CD4-positive, alpha-beta T cell treated with Interleukin-21 for 1 hour (primary cell): ENCODE measurements at places on chromosomes 2 and 18.

DNA sequence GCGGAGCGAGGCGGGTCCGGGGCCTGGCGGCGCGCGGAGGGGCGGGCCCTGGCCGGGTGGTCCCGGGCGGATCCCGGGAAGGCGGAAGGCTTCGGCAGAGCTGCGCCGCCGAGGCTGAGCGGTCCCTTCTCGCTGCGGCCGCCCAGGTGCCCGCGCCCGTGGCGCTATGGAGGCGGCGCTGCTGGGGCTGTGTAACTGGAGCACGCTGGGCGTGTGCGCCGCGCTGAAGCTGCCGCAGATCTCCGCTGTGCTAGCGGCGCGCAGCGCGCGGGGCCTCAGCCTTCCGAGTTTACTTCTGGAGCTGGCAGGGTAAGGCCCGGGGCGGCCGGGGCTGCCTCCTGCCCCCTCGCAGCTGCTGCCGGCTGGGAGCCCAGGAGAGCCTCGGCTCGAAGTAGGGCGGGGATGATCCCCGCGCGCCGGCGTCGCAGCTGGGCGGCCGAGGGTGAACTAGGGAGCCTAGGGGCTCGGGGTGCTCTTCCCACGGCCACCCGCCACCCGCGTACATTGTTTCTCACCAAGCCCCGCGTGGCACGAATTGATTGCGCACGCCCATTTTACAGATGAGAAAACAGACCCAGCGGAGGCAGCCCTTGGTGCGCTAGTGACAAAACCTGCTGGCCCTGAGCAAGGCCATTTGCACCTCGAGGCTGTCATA lies at the start of gene SLC66A3:
TSS of gene SLC66A3 (plus strand) at position 87 of the 655 bp plus-strand sequence. CDS start at position 167, 80 bp downstream.
- no peak for DNase-seq

DNA sequence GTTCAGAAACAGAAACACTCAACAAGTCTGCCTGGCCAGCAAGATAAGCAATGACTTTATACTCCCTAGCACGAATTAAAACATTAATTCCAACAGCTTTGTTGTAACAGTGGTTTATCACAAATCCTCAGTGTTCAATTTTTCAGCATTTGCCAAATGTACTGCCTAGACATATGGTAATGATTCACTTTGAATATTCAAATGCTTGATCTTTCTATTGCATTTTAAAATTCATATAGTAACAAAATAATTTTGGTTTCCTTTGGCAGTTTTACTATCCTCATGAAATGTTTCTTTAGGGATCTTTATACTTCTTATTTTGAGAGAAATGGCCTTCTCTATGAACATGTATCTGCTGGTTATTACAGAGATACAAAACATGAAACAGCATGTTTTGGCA lies 851.8 kb upstream of the NXPH2 start:
- no peak for DNase-seq

- no peak for DNase-seq
Measured at GRCh38 chr2:36677386-36677785, 19.1 kb upstream of the VIT start.

- DNase-seq = no peak
Measured at GRCh38 chr2:49640630-49641029, 486.3 kb upstream of the FSHR start.

- no peak for DNase-seq
Measured at GRCh38 chr2:63875559-63876245, 34.0 kb downstream of the UGP2 start.

GRCh38 chr2:71330585-71331330 lies 824 bp upstream of the ZNF638 start:
- DNase-seq = no peak

GRCh38 chr2:160358046-160358445 lies 135.6 kb downstream of the RBMS1 start:
- no peak for DNase-seq
